Caudate nucleus (tissue), 63 donors: ENCODE measurements at places on chromosomes 12 and 14.

DNA sequence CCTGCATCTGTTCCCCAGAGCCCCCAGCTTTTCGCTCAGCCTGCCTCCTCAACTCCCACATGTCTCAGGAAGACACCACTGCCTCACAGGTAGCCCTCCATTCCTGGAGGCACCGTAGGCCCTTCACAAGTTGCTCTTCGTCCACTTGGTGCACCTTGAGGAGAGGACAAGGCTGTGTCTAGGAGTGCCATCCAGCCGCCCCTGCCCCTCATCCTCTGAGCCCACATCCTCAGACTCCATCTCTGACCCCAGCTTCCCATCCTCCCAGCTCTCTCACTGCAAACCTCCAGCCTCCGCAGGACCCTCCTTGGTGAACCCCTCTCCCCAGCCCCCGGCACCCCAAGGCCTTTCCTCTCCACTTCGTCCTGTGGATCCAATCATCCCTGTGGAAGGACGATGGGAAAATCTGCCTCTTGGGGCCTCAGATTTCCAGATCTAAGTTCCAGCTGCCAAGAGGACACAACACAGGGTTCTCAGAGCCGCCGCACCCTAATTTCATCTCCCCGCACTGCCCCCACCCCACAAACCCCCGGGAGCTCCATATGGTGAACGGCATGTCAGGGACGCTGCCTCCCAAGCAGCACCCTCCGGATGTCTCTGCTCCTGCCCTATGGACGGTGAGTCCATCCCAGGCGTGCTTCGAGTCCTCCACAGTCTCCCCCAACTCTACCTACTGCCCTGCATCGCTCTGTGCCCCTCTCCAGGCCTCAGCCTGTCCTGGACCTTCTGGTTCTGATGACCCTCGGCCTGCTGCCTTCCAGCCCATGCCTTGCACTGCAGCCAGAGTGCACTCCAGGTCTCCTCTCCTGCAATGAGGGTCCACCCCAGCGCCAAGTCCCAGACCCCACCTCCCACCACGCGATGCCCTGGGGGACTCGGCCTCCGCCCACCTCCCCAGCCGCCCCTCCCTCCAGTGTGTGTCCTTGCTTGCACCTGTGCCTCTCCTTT is 314.1 kb upstream of the DIO3 start:
- no peak for DNase-seq

DNA sequence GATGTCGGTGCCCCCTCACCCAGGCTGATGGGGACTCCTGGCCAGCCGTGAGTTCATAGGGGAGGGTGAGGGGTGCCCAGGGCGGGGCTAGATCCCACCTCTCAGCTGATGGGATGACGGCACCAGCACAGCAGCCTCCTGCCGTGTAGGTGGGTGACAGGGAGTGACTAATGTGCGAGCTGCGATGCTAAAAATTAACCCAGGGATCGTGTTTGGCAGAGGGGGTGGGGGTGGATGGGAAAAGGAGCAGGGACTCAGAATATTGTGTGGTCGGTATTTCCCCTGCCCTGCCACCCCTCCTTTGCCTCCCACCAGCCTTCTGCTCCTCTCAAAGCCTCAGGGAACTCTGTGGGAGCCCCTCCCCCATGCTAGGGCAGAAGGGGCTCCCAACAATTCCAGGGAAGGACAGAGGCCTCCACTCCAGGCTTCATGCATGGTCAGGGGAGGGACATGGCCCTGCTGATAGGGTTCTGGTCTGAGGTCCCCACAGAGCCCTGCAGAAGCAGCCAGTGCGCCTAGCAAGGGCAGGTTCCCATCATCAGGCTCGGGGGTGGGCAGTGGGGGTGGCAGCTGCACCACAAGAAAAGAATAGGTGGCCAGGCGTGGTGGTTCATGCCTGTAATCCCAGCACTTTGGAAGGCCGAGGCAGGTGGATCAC is 12.5 kb downstream of the TAMALIN start:
- peak; percentile 56 for DNase-seq

- no peak for DNase-seq
These were observed 166.2 kb downstream of the PIK3C2G start for GRCh38 chr12:18427520-18427919.

- no peak for DNase-seq
These were observed 154.9 kb downstream of the C12orf75 start for GRCh38 chr12:105485321-105485910.

GRCh38 chr14:39847194-39847593 is 415.0 kb upstream of the FBXO33 start:
- DNase-seq: peak; percentile 23

GRCh38 chr12:188910-189621 is 24.9 kb downstream of the SLC6A12 start:
- peak; percentile 68 for DNase-seq

- DNase-seq: no peak
These were observed 187.9 kb upstream of the GRIN2B start for GRCh38 chr12:14169281-14169680.

DNA sequence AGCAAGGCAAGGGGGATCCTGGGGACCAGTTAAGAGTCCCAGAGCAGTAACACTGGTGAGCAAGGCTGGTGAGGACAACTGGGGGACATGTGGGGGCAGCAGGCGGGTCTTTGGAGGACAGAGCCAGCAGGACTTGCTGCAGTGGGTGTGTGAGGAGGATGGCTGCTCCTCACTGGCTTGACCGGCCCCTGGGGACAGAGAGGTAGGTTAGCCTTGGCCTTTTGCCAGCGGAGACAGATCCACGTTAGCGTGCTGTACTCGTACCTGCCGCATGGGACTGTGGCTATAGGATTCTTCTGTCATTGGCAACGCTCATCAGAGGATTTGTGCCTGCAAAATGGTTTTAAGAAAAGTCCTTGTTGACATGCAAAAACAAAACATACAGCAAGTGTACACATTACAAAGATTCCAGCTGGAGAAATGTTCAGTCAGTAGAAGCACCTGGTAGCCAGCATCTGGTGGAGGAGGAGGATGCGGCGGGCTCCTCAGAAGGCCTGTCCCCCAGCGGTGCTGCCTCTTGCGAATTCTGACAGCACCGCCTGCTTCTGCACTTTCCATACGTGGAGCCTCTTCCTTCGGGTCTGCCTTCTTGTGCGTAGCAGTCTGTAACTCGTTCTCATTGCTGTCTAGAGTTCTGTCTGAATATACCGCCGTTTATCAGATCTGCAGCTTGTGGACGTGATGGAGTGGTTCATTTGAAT is 91.3 kb downstream of the EP400 start:
- DNase-seq: no peak

DNA sequence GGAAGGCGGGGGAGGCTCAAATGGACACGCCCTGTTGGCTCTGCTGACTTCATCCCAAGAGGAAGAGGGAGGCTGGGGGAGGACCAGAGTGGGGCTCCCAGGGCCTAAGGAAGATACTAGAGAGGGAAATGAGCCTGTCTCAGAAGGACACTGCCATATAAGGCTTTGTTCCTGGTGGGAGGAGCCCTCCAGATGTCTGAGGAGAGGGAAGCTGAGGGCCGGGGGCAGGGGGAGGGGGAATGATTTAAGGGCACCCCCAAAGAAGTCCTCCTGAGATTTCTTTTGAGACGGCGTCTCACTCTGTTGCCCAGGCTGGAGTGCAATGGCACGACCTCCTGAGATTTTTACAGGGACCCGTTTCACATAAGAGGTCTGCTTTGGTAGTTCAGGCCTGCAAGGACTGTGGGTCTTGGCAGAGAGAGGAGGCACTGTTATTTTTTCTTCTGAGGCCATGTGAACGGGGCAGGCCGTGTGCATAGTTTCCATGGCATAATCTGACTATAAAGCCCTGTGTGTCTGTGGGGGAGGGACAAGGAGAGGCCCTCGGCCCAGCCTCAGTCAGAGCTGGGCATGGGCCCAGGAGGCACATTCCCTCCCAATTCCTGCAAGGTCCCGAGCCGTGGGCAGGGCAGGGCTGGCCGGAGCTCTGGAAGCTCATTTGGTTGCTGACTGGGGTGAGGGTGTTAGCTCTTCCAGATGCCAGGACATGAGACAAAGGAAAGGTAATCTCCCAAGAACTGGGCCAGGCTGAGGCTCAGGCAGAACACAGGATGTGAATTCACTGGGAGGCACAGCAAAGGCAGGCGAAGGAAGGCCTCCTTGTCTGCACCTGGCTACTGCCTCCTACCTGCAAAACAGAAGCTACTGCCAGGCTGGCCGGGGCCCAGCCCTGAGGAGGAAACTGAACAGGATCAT is 22.2 kb upstream of the PLEKHG3 start:
- DNase-seq: peak; percentile 76

DNA sequence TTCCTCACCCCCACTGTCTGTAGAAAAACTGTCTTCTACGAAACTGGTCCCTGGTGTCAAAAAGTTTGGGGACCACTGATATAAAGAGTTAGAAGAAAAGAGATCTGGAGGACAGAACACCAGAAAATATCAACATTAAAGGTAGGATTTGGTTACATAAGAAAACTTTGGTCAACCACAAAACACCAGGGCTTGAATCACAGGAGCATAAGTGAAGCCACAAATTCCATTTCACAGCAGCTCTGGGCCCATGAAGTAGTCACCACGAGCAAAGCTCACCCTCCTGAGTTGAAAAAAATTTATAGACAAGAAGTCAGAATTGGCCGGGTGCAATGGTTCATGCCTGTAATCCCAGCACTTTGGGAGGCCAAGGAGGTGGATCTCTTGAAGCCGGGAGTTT is 19.4 kb downstream of the RALGAPA1 start:
- DNase-seq: no peak
